ENCODE measurements at places on chromosomes 4 and X.

GRCh38 chr4:39591290-39591689 lies 47.4 kb downstream of the SMIM14 start:
- DNase-seq, result no peak

- DNase-seq, result no peak
Measured at GRCh38 chr4:157076578-157076947, 613 bp downstream of the GLRB start.

DNA sequence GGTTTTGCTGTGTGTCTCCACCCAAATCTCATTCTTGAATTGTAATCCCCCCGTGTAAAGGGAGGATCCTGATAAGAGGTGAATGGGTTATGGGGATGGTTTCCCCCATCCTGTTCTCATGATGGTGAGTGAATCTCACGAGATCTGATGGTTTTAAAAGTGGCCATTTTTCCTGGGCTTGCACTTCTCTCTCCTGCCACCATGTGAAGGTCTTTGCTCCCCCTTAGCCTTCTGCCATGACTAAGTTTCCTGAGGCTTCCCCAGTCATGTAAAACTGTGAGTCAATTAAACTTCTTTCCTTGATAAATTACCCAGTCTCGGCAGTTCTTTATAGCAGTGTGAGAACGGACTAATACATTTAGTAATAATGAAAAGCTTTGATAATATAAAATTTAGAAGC lies 46.9 kb downstream of the ANTXR2 start:
- DNase-seq, result no peak

DNA sequence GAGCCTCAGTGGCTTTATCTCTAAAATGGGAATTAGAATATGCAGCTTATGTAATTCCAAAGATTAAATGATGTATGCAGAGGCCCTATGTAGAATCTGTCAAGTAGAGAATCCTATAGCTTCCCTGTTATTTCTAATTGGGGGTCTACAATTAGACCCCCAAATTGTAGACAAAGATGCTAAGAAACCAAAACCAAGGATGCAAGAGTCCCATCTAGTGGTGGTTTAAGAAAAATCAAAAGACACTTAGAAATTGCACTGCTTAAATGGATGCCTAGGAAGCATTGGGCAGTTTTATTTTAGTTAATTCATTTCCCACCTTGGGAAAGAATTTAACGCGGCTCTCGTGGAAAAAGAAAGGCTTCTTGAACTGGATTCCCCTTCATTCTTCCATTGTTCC lies 115.2 kb downstream of the GABRA2 start:
- DNase-seq, result no peak

- DNase-seq, result no peak
Measured at GRCh38 chrX:42127563-42127962, 204.2 kb upstream of the CASK start.

DNA sequence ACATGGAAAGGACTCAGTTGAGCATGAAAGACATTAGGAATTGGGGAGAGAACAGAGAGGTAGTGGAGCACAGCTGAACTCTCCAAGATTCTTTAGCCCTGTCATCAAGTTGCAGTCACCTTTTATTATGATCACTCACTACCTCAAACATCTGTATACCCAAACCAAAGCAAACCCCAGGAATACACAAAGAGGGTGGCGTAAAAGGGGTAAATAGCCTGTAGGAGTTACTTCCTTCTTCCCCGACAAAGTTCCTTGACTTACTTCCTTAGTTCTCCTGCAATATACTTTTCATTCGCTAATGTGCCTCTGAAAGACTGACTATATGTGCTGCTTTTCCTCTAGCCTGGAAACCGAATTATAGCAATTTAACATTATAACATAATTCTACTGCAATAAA lies 159.9 kb downstream of the SPRY1 start:
- no peak for DNase-seq

GRCh38 chrX:1011691-1012283 lies 200.7 kb downstream of the CRLF2 start:
- DNase-seq, result no peak

DNA sequence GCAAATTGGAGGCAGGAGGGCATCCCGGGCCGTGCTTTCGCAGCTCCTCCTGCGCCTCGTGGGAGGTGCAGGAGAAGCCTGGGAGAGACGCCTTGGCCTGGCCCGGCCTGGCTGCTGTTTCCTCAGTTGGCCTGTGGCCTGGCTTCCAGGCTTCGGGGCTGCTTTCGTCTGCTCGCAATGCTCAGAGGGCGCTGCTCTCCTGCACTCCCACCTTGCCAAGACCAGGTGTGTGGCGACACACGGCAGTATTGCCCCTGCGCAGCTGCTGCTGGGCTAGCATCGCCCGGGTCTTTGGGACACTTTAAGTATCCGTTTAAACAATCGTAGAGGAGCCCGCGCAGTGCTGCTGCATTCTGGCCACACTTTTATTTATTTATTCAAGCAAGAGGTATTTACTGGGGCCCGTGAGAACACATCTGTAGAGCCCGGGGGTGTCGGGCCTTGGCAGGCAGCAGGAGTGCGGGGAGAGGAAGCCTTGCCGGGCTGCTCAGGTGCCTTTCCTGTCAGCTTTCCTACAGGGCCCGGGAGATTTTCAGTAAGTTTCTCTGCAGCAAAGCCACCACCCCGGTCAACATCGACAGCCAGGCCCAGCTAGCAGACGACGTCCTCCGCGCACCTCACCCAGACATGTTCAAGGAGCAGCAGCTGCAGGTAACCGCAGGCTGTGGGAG lies 26.2 kb upstream of the HGFAC start:
- no peak for DNase-seq

GRCh38 chr4:10639664-10640063 lies 44.9 kb downstream of the CLNK start:
- DNase-seq, result no peak

GRCh38 chr4:37463033-37463856 lies 218.7 kb downstream of the NWD2 start:
- no peak for DNase-seq

DNA sequence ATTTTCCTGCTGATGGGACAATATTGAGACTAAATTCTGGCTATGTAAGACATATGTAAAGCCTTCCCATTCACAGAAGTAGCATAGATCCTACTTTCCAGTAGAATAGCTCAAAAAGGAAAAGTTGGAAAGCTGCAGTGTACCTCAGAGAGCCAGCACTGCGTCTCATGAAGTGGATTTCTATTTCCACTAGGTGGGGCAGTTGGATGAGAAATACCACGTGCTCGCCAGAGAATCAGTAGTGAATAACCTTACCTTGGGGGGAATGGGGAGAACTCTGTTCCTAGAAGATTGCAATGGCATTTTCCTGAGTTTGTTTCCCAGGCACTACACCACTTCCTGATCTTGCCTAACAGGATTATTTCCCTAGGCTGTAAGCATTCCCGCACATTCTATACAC lies 907.1 kb downstream of the FSTL5 start:
- DNase-seq, result no peak

GRCh38 chr4:139809757-139810140 lies 144.1 kb downstream of the MGST2 start:
- no peak for DNase-seq

- DNase-seq, result no peak
Measured at GRCh38 chr4:78446619-78447018, 105.0 kb upstream of the ANXA3 start.

DNA sequence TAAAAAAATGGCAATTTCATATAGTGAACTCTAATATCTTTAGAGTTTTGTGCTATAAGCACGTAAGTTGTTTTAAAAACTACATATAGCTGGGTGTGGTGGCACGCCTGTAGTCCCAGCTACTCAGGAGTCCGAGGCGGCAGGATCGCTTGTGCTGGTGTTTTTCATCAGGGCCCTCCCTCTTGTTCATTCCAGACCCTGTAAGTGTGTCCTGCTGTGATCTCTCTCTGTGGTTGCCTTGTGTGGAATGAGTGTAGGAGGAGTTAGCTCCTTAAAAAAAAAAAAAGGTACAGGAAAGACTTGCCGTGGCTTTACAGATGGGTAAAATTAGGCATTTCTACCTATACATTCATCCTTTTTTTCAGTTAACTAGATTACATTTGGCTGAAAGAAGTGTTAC lies 35.4 kb downstream of the RBBP7 start:
- no peak for DNase-seq

GRCh38 chrX:135477576-135477975 lies 42.9 kb upstream of the INTS6L start:
- DNase-seq, result no peak

- no peak for DNase-seq
Measured at GRCh38 chr4:106694232-106694631, 325.7 kb upstream of the GIMD1 start.

DNA sequence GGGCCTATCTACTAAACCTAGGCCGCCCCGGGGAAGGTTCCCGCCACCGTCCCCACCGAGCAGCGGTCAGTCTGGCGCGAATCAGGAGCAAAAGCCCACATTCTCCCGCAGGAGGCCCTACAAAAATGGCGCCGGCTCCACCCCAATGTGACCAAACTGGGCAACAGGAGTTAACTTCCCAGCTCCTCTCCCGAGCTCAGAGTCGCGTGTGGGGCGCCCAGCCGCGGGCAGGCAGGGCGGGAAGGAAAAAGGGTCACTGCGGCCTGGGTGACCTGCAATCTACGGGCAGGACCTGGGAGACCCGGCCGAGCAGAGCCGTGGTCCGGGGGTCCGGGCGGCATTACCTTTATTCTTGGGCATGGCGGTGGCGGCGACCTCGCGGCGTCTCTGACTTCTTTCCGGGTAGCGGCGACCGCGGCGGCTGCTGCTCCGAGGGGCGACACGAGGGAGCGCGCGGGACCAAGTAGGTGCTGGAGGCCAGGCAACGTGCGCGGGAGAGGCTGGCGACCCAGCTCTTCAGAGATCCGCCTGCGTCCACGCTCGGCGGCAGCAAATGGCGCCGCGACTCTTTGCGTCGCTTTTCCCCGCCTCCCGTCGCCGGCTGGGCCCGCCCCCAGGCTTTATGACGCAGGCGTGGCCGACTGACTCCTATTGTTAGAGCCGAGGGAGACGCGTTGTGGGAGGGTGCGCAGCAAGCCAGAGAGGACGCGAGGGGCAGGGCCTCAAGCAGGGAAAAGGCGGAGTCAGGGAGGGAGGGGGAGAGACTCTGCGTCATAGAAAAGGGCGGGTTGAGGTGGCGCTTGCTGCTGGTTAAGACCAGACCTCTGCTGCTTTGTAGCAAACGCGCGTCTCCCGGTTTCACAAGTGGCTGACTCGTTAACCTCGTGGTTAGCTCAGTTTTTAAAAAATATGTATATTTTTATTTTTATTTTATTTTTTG lies at the start of gene EIF1AX:
Gene EIF1AX, minus strand, starts transcription at position 558 of the 940 bp plus-strand sequence. Its CDS starts 198 bp downstream, at position 360.
- peak; percentile 86 for DNase-seq

DNA sequence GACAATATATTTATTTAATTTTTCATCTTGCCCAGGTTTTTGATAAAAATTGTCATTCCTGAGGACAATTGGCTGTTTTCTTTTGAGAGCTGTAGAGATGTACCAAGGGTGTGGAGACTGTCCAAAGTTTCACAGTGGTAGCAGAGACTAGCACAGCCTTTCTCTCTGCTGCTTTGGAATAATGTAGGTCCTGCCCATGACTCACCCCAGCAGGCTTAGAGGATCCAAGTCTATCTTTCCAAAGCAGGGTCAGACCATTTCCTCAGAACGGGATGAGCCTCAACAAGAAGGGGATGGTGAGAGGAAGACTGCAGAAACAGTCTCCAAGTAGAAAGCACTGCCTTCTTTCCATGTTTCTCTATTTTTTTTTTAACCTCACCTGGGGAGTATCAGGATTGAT lies 131.5 kb upstream of the RPL34 start:
- DNase-seq, result no peak

GRCh38 chr4:1055721-1056590 lies 44.5 kb downstream of the FGFRL1 start:
- DNase-seq, result peak; percentile 72

Data from activated CD8-positive, alpha-beta memory T cell treated with anti-CD3 and anti-CD28 coated beads for 1 hour (primary cell).